ENCODE measurements at places on chromosomes 3 and 15.

DNA sequence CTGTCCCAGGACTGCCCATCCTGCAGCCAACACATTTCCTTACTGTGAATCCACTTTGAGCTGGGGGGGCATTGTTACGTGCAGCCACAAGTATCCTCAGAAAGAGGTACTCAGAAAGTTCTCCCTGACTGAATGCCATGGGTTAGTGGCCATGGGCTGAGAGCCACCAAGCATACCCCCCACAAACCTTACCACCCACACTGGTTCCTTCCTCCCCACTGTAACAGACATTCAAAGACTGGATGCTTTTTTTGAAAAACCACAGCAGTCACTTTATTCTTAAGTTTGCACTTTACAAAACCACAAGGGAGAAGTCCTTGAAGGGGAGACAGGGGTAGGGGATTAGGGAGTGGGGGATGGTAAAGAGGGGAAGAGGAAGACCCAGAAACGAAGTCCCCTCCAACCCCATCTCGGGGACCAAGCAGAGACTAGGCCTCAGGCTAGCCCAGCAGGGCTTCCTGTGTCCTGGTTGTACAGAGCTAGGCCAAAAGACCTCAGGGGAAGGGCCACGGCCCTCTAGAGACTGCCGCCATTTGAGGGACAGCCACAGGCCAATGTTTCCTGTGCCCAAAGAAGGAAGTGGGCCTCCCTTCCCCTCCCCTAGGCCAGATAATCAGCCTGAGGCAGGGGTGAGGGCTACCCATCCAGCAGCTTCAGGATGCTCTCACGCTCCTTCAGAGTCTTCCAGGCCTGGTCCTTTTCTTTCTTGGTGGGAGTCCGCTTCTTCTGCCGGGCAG is 10.1 kb upstream of the CAMK1 start:
- no peak for DNase-seq

- no peak for DNase-seq
These were observed 31.6 kb upstream of the LRRC3B start for GRCh38 chr3:26590919-26591484.

- DNase-seq, result no peak
These were observed 98.2 kb downstream of the ZNF609 start for GRCh38 chr15:64558460-64559179.

DNA sequence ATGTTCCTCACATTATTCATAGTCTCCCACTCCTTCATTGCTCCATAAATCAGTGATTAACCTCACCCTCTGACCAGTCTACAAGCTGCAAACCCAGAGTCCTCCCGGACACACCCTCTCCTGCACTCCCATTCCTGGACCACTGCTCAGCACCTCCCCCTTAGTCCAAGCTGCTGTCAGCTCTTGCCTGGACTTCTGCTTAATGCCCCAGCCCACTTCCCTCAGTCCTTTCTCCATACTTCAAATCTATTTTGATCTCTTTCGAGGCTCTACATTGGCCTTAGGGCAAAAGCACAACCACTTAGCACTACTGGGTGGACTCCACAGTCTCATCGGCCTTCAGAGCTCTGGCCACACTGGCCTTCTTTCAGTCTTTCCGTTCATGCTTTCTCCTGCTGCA is 79.4 kb upstream of the FAM98B start:
- DNase-seq, result no peak

GRCh38 chr3:48157950-48158376 is 30.3 kb downstream of the CDC25A start:
- DNase-seq, result no peak

DNA sequence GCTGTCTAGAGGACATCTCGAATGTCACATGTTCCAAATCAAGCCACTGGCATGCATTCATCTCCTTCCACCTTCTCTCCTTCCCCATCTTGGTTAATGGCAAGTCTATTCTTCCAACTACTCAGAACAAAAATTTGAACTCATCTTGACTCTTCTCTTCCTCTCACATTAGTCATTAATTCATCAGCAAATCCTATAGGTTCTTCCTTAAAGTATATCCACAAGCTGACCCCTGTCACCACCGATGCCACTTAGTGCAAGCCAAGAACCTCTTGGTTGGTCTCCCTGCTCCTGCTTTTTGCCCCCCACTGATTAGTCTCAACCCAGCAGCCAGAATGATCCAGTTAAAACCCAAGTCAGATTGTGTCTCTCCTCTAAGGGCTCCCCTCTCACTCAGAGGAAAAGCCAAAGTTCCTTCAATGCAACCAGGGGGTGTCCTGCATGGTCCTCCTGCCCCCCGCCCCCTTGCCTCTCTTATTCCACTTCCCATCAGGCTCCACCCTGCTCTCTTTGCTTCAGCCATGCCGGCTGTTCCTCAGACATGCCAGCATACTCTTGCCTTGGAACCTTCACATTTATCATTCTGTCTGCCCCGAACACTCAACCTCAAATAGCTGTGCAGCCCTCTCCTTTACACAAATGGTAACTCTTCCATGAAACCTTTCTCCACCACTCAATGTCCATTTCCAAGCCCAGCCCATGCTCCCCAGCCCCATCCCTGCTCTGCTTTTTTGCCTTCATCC is 1.0 kb upstream of the GALNT15 start:
- no peak for DNase-seq

DNA sequence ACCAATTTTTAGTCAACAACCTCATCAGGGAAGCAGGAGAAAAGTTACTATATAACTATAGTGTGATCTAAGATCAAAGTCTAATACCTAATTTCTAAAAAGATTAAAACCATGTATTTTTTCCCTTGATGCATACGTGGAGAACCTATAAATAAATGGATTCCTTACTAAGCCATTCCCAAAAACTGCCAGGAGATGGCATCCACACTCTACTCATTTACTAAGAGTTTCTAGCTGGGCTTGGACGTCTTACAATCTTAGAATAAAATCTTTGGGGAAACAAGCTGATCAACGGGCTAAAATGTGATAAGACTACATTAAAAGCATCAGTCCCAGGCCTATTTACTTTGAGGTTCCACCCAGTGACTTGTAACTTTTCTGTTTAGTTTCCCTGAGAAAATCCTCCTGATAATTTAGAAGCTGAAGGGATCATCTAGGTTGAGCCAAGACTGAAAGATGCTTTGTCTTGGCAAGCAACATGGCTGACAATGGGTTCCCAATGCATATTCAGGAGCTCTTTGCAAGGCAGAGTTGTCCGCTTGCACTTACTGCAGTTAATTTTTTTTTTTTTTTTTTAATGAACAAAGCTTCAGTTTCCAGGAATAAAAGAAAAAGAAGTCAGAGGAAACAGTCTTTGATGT is 85.5 kb upstream of the FGF12 start:
- DNase-seq, result no peak

- no peak for DNase-seq
These were observed 91.9 kb downstream of the NAALADL2 start for GRCh38 chr3:174951034-174951433.

GRCh38 chr15:92714077-92714476 is 58.5 kb upstream of the FAM174B start:
- DNase-seq, result peak; percentile 34

DNA sequence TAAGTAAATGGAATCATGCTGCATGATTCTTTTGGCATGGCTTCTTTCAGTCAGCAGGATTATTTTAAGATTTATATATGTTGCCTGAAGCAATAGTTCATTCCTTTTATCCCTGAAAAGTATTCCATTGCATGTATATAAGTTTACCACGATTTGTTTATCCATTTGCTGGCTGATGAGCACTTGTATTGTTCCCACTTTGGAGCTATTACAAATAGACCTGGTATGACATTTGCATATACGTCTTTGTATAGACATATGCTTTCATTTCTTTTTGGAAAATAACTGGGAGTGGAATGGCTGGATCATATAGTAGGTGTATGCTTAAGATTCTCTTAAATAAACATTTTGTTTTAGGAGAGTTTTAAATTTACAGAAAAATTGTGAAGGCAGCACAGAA is 79.3 kb upstream of the CBLB start:
- DNase-seq, result no peak

DNA sequence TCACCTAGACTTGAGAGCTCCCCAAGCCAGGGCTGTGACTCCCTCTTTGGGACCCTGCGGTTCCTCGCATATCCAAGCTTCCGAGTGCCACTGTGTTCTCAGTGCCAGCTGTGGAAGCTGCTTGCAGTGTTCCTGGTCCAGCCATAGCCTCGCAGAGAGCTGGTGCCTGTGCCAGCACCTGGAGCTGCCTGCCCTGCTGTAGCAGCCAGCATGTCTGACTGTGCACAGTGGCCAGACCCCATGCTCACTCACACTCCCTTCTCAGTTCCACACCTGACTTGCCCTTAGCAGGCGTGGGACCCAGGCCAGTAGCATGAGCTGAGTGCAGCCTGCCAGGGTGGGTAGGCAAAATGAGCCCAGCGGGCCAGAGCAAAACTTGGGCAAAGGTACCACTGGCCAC is 25.3 kb downstream of the LRRC49 start:
- DNase-seq, result no peak

DNA sequence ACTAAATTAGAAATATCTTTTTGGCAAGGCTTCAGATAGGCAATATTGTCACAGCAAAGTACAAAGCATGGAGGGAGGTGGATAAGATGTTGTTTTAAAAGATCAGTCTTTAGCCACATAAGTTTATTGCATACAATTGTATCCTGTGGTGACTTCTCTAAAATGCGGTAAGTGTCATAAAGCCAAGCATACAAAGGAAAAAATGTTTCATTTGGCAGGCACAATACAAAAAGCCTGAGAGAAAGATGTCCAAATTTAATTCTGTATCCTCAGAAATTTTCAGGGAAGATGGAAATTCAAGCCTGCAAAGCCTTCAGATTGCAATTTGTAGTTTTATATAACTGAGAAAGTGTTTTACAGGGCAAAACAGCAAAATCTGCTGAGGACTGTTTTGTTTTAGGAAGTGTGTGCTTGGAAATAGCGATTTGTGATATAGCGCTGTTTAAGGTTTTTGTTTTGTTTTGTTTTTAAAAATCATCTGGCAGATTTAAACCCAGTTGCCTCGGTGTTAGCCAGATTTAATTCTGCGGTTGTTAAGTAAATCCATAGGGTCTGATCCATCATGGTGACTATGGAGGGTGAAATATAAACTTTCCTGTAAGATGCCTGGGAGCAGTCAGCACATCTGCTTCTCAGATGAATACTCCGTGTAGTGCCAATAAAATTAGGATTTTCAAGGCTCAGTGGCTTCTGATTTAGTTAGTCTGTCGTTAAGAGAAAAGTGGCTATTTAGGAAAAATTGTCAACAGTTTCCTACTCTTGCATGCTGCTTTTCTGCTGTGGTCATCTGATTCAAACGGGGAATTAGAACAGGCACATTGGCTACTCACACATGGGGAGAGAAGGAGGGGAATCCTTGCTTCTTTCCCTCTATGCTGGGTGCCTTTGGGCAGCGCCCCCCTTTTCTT is 8.0 kb downstream of the KAT2B start:
- DNase-seq, result no peak

GRCh38 chr3:71290301-71290700 is 293.2 kb downstream of the FOXP1 start:
- DNase-seq, result no peak

- no peak for DNase-seq
These were observed 34.9 kb downstream of the FLNB start for GRCh38 chr3:58042947-58043707.

- DNase-seq, result no peak
These were observed 261.2 kb upstream of the DNAJC19 start for GRCh38 chr3:181250714-181251113.

GRCh38 chr15:59322056-59322759 is 50.5 kb downstream of the MYO1E start:
- no peak for DNase-seq

DNA sequence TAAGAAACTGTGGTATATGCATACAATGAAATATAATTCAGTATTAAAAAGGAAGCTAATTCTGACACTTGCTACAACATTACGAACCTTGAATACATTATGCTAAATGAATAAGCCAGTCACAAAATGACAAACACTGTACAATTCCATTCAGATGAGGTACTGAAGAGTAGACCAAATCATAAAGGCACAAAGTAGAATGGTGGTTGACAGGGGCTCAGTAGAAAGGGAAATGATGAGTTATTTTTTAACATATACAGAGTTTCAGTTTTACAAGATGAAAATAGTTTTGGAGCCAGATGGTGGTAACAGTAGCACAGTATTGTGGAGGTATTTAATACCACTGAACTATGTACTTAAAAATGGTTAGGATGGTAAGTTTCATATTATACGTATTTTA is 254.6 kb upstream of the RBMS3 start:
- DNase-seq, result no peak

DNA sequence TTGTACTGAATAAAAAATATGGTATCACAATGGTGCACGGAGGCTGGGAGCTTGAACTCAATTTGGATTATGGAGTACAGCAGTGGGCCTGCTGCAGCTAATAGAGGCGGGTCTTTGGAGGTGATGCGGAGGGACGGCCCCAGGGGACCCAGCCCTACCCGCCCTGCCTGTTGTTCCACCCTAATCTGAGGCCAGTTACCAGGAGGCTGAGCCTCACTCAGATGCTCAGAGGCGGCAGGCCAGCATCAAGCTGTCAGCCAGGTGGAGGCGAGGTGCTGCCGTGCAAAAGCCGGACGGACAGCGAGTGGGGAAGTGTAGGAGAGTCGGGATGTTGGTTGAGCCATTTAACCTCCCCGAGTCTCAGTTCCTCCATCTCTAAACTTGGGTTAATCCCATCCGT is 218.5 kb upstream of the RGMA start:
- DNase-seq, result no peak

DNA sequence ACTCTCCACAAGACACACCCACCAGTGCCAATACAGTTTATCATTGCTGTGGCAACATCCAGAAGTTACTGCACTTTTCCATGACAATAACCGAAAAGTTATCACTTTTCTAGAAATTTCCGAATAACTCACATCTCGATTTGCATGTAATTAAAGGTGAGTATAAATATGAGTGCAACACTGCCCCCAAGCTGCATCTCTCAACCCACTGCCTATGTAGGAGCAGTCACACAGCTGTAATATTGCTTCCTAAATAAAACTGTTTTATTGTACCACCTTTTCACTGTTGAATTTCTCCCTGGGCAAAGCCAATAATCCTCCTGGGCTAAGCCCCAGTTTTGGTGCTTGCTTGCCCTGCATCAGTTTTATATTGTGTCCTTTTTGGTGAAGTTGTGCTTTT is 601.0 kb upstream of the EPHA6 start:
- no peak for DNase-seq

- no peak for DNase-seq
These were observed 91.3 kb downstream of the SUCNR1 start for GRCh38 chr3:151964743-151965142.

- no peak for DNase-seq
These were observed 1.3 kb downstream of the CAV3 start for GRCh38 chr3:8734908-8735307.
